ENCODE measurements at places on chromosomes 4 and X.

GRCh38 chr4:5780831-5781480, 70.0 kb downstream of the EVC start:
- no peaks in the 10 kb centered on the region for H3K4me1 ChIP-seq
- H3K27me3 ChIP-seq: no peaks in the 10 kb centered on the region
- no peak for DNase-seq
- H3K27ac ChIP-seq: no peak overlapping the region
- H3K36me3 ChIP-seq: peaks cover 28% of the 10 kb centered on the region

GRCh38 chrX:4186331-4186730, 472.9 kb upstream of the PRKX start:
- no peak for DNase-seq
- no peaks in the 10 kb centered on the region for H3K36me3 ChIP-seq
- no peaks in the 10 kb centered on the region for H3K27me3 ChIP-seq
- no peaks in the 10 kb centered on the region for H3K4me1 ChIP-seq

DNA sequence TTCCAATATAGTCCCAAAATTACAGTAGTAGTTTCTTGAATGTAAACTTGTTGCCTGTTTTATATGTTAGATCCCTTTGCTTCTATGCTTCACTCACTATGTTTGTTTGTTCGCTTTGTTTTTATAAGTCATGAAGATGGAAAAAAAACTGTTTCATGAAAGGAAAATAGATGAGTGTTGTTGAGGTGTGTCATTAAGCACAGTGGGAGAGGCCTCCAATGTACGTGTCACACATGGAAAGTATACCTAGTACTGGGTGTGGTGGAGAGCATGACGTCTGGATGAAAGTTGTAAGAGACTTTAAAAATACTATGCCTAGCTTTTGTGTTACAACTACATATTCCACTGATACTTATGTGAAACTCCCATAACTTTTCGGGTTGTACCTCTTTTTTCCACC, 28.4 kb downstream of the PLS3 start:
- H3K27me3 ChIP-seq: peaks cover 24% of the 10 kb centered on the region
- H3K27ac ChIP-seq: no peak overlapping the region
- no peak for DNase-seq

- peaks cover under 1% of the 10 kb centered on the region for H3K27me3 ChIP-seq
- H3K36me3 ChIP-seq: no peaks in the 10 kb centered on the region
- H3K4me3 ChIP-seq: no peak overlapping the region
- no peaks in the 10 kb centered on the region for H3K4me1 ChIP-seq
These were observed 113.2 kb downstream of the IL1RAPL2 start for GRCh38 chrX:104679175-104679574.

- no peaks in the 10 kb centered on the region for H3K4me1 ChIP-seq
- no peak overlapping the region for H3K4me3 ChIP-seq
- H3K27ac ChIP-seq: no peak overlapping the region
- H3K27me3 ChIP-seq: no peaks in the 10 kb centered on the region
These were observed 426.7 kb upstream of the ARX start for GRCh38 chrX:25442499-25442898.

DNA sequence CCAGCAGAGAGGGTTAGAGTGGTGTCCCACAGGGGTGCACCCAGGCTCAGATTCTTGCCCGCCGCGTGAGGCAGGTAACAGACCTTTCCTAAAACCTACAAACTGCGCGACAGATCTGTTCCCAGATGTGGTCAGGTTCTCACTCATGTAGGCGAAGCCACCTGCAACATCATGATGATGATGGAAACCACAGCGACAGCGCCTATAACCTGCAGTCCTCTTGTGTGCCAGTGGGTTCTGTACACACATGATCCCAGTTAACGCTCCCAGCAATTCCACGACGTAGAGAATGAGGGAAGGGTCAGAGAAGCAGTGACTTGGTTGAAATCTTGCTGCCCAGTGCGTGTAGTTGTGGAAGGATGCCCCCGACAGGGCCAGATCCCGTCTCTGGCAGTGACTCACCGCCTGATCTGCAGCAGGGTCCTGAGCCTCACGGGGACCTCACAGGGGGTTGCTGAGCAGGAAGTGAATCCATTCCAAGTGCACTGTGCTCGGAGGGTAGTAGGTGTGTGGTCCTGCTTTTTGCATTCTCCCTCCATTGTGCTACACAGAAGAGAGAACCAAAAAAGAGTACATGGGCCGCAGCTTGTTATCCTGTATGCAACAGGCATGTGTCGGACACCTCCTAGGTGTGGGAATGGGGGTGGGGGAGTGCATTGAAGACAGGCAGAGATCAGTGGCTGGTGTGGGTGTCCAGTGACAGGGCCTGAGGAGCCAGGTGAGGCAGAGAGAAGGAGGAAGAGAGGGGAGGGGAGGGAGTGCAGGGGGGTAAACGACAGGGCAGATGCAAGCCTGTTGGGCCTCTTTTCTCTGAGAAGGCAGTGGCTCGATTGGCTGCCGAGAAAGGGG, 66.6 kb downstream of the MTMR1 start:
- no peak for DNase-seq
- H3K27me3 ChIP-seq: peaks cover 8% of the 10 kb centered on the region
- H3K4me3 ChIP-seq: no peak overlapping the region
- no peak overlapping the region for H3K27ac ChIP-seq
- H3K4me1 ChIP-seq: peaks cover 7% of the 10 kb centered on the region

Data from muscle of leg (tissue), 16 donors.